ENCODE measurements at places on chromosomes 11 and 22. TPM values are rescaled to one million over a fixed set of nuclear protein-coding genes. Genes with fewer than 3 reads are reported as not detected.

The CCDC116 gene
- total RNA-seq = 0.39 TPM

The APOC3 gene
- 2.2 TPM for total RNA-seq

The RGL4 gene
- 1.5 TPM for total RNA-seq

The POU2AF2 gene
- total RNA-seq = not detected

GRCh38 chr11:635945-636510 is 1.0 kb upstream of the DRD4 start:
- no peak for DNase-seq

DNA sequence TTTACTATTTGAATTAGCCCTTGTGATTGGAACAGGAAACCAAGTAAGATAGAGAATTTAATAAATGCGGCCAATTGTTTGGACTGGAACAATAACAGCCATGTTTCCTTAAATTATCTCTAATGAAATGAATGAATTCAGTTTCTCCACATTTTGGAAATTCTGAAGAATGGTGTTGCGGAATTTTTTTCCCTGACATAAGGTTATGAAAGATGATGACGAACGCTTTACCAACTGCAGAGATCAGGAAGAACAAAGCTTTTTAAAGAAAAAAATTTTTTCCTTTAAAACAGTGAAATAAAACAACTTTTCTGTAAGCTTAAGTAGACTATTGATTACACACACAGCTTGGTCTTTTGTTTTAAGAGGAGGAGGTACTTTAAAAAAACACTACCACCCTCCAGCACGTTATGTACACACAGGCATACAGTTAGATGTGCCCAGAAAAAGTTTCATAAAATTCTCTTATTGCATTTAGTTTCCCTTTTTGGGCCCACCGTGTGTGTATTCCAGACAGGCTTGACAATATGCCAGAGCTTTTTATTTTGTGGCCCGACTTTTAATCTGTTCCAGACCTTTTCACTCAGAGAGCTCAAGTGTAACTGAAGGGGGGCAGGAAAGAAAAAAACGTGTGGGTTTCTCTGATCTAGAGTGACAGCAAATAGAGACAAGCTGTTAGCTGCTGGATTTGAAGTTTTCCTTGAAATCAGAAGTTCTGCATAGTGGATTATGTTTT is 77.3 kb downstream of the YAP1 start:
- no peak for DNase-seq
